NCI-H226 (cell line): ENCODE measurements at places on chromosomes 4 and X.

DNA sequence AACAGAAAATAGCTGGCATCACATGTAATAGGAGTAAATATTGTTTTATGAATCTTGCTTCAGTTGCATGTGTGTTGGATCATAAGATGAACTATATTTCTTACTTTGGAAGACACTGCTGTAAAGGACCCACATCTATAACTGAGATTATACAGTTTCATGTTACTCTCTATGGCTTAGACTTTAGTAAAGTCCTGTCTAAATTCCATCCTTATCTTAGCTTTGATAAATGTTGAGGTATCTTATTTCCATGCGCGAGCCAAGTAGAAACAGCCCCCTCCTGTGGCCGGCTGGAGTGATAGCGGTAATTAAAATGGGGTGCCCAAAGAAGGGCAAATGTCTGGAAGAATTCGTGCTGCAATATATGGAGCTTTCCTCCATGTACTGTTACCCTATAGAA lies 43.0 kb downstream of the CCDC158 start:
- peak; percentile 45 for DNase-seq

GRCh38 chr4:14749910-14750309 lies 252.4 kb upstream of the CPEB2 start:
- peak; percentile 3 for DNase-seq

DNA sequence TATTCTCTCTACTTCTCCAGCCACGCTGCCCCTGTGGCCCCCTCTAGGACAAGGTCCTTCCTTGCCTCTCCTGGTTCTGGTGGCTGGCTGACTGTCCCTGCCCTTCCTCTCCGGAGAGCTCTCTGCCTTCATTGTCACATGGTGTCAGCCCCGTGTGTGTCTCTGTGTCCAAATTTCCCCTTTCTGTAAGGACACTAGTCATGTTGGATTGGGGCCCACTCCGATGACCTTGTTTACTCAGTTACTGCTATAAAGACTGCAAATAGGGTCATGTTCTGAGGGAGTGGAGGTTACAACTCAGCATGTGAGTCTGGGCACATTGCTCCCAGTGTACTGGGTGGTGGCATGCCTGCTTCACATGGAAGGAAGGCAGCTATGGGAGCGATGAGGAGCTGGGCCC lies 129.5 kb upstream of the PSAPL1 start:
- DNase-seq: no peak

- DNase-seq: no peak
Measured at GRCh38 chrX:75989806-75990590, 182.9 kb upstream of the PBDC1 start.

DNA sequence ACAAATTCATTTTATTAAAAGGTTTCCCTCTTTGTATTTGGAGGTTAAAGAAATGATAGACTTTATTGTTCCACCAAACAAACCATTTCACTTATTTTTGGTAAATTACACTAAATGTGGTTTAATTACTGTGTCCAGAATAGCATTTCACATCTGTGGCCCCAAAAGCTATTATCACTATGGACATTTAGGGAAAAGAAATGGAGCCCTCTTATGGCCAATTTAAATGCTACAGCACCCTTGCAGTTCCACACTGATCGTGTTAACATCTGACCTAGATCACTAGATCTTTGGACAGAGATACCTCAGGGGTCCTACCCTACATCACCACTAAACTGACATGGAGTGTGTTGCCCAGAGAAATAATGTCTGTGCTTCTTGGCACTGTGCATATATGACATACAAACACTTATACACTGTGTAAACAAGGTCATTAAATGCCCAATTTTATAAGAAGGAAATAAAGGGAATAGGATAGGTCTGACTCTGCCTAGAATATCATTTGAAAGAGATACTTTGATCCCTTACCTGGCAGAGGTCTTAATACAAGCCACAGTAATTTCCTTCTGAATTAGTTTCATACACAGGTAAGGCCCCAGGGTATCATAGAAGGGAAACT lies 163.9 kb downstream of the KDR start:
- DNase-seq: peak; percentile 4

GRCh38 chr4:106301393-106302061 lies 14.5 kb downstream of the TBCK start:
- no peak for DNase-seq

DNA sequence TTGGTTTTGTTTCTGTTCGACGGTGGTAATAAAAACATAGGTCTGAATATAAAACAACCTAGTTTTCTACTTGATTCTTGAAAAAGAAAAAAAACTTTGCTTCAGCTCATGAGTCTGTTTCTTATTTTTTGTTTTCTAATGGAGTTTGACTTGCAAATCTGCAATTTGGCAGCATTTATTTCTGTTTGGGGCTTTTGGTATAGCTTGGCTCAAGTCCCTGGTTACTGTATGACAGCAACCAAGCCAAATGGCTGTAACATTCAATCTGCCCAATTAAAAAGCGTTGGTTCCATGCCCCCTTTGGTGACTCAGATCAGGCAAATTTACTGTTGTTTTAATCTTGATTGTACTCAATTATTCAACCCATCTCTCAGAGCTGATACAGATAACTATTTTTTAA lies 263.4 kb downstream of the GRIA3 start:
- DNase-seq: no peak

- DNase-seq: no peak
Measured at GRCh38 chr4:44446191-44446590, 2.4 kb downstream of the KCTD8 start.

DNA sequence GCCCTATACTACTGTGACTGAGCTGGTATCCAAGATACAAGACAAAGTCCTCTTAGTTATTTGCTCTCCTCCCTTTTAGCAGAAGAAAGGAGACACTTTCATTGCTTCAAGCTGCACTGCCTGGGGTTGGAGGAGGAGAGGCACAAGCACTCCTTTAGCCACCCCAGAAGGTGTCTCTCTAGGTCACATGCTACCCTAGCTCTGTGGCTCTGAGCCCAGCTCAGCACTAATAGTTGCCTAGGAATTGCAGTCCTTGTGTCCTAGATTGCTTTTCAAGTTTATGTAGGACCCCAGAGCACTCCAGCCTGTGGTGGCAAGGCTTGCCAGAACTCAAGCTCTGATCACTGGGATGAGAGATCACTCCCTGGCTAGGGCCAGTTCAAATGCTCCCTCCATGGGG lies 24.4 kb upstream of the LHFPL1 start:
- DNase-seq: no peak
